Mononuclear cell (primary cell): ENCODE measurements at places on chromosomes 12 and 14. TPM values are rescaled to one million over a fixed set of nuclear protein-coding genes. Genes with fewer than 3 reads are reported as not detected.

Gene SMCO2
- not detected for total RNA-seq

Gene MGST1
- 15.6 TPM for total RNA-seq

Gene RIPK3
- 9.9 TPM for total RNA-seq

Gene TOMM20L
- 1.9 TPM for total RNA-seq

Gene C12orf50
- under 0.01 TPM for total RNA-seq
